ENCODE measurements at places on chromosomes 2 and 18.

- DNase-seq, result no peak
Observed at GRCh38 chr2:207491956-207492355, 37.8 kb upstream of the CREB1 start.

DNA sequence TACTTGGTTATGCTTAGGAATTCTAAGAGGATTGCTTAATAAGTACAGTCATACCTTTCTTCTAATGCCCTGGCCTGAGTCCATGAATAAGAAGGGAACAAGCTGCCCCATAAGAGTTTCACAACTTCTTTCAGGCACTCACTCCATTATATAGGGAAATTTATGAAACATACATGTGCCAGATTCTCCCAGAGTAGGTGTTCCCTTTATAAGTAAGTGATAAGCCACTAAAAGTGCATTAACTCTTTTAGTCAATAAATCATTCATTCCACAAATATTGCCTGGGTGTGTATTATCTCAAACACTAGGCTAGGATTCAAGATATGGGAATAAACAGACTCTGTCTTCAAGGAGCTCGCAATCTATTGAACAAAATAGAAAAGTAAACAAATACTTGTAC lies 84.5 kb upstream of the RBBP8 start:
- DNase-seq, result no peak

DNA sequence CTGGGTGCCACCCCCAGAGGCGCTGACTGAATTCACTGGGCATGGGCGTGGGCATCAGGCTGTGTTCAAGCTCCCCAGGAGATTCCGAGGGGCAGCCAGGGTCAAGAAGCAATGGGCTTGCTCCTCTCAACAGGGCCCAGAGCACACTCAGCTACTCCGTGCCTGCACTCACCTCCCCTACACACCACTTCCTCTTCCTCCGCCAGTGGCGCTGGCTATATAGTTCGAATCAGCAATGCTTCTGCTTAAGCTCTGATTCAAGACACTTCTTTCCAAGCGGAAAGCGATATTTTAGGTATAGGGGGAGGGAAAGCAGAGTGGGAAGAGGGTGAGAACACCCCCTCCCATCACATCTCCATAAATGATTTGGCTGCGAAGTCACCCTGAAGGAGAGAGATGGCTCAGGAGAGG lies 42.1 kb downstream of the CRACDL start:
- no peak for DNase-seq

DNA sequence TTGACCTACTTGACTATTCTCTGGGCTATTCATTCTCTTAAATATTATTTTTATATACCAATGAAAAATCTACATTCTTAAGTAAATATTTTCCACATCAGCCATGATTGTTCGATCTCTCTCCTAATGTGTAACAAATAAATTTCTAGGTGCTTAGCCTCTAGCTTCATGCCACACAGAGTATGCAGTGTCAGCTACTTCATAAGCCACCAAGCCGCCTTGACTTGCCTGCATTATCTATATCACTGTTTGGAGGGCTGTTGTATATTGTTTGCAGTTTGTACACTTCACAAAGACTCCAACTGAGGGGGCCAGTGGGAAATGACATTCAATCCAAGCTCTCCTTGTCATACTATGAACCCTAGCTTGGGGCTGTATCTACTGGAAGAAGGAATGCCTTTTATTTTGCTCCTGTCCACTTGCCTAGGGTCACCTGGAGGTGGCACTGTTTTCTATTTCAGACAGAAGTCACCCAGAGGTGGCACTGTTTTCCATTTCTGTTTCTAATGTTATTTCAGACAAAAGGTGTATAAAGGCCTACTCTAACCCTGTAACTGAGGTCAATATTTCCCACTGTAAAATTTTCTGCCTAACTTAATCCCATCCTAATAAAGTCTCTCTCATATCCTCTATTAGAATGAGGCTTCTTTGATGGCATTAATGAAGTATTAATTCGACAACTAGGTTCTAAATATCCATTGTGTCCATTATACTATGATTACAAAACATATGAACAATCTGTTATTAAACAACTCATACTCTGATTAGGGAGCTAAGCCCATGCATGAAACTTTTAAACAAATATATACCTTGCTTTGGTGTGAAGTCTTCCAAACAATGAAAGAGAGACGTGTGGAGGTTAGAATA lies 36.4 kb downstream of the COL5A2 start:
- DNase-seq, result no peak

DNA sequence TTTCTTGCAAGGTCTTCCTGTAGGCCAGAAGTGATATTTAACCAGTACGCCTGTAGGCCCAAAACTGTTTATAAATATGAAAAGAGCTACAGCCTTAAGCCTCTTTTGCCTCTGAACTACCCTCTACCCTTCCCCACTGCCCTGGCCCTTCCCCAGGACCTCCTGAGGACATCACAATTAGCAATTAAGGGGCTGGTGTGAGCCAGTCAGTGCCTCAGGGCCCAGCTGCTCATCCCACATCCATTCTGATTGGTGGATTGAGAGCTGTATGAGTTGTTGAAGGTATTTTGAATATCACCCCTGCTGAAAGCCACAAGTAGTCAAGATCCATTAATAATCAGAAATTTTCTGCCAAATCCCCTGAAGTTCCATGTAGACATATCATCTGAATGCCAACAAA lies 126.3 kb upstream of the TACR1 start:
- no peak for DNase-seq

GRCh38 chr18:67302043-67302442 lies 214.5 kb downstream of the DSEL start:
- no peak for DNase-seq

GRCh38 chr2:64315291-64315960 lies 138.5 kb upstream of the LGALSL start:
- DNase-seq, result no peak

DNA sequence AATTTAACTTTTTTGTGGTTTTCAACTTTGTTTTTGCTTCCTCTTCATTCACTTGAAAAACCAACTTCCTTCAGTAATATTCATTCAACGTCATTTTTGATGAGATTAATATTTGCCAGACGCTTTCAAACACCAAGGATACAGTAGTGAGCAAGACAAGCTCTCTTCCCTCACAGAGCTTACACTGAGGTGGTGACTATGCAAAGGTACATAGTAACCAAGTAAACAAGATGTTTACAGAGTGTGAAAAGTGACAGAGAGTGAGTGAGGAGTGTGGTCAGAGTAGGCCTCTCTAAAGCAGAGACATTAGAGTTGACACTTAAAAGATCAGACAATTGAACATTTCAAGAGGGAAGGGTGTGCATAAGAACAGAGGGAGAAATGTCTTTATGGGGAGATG lies 155.5 kb downstream of the TMEM247 start:
- no peak for DNase-seq

GRCh38 chr2:45724335-45724734 lies 72.9 kb downstream of the PRKCE start:
- no peak for DNase-seq

All from central memory CD8-positive, alpha-beta T cell (primary cell).